Progenitor cell of endocrine pancreas (in vitro differentiated cells): ENCODE measurements at places on chromosomes 5 and 9. TPM values are rescaled to one million over a fixed set of nuclear protein-coding genes. Genes with fewer than 3 reads are reported as not detected.

GRCh38 chr5:123943151-123943550 is 431.2 kb downstream of the CSNK1G3 start:
- DNase-seq = no peak
- no peaks in the 10 kb centered on the region for H3K27me3 ChIP-seq
- no peak overlapping the region for H3K4me3 ChIP-seq
- H3K36me3 ChIP-seq = peaks cover 1% of the 10 kb centered on the region

DNA sequence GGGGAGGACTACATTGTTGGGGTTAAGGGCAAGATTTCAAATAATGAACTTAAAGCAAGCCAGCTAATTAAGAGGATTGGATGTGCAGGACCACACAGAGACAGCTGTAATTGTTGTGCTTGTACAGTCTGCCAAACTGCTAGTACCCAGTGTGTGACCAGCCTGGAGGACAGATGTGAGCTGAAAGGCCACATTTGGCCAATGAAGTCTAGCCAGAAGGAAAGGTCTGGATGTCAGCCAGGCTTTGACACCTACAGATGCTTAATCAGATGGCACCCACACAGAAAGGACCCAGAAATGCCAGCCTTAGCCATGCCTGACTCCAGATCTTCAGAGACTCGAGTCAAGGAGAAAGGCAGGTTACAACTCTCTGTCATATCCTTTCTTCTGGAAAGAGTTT is 491.1 kb downstream of the KIF4B start:
- no peak overlapping the region for H3K4me3 ChIP-seq
- no peaks in the 10 kb centered on the region for H3K27me3 ChIP-seq
- no peaks in the 10 kb centered on the region for H3K36me3 ChIP-seq
- H3K4me1 ChIP-seq = no peaks in the 10 kb centered on the region
- DNase-seq = no peak

- DNase-seq = no peak
- H3K27me3 ChIP-seq = no peaks in the 10 kb centered on the region
- no peak overlapping the region for H3K4me3 ChIP-seq
- H3K4me1 ChIP-seq = peaks cover 1% of the 10 kb centered on the region
- H3K27ac ChIP-seq = no peak overlapping the region
- H3K36me3 ChIP-seq = no peaks in the 10 kb centered on the region
Measured at GRCh38 chr5:91183743-91184142, 199.4 kb downstream of the ARRDC3 start.

Gene EHMT1
- total RNA-seq = 159 and 167 TPM in 2 replicates

Gene NR2F1-AS1
- total RNA-seq = 6.3 and 10.6 TPM in 2 replicates
